ENCODE measurements at places on chromosomes 7 and 10.
A peak's percentile ranks its signal among the peaks of the same experiment; 100 is the strongest.

DNA sequence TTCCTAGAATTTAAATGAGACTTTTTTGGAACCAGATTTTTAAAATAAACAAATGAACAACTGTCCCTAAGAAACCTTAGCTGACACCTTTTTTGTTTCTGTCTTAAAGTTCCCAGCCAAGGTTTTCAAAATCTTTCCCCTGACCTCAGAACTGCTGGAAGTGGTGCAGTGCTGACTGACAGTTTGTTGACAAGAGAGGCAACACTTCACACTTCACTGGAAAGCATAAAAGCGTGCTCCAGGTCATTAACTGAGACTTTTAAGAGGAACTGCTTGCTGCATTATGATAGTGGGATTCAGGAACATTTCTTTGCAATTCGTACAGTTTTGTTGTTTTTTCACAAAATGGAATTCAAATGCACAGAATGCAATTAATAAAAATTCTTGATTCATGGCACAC lies 36.2 kb downstream of the SYPL1 start:
- DNase-seq: no peak

DNA sequence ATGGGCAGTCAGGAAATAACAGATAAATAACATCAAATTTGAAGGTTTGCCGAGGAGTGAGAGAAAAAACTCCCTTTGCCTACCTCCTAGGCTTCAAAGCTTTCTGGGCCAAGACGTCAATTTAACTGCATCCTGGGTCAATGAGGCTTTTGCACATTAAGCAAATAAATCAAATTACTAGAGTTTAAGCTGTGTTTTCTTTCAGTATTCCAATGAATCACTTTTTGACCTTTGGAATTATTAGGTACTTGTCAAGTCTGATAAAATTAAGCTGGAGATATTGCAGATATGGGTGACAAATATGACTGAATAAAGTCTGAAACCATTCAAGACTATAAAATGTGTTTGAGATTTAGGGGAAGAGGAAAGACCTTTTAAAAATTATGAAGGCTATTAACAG lies 22.2 kb downstream of the GLUD1 start:
- DNase-seq: no peak

- DNase-seq: no peak
These were observed 493.6 kb downstream of the PTPRN2 start for GRCh38 chr7:158094046-158094445.

GRCh38 chr7:137501562-137501961 lies 158.0 kb upstream of the PTN start:
- no peak for DNase-seq

DNA sequence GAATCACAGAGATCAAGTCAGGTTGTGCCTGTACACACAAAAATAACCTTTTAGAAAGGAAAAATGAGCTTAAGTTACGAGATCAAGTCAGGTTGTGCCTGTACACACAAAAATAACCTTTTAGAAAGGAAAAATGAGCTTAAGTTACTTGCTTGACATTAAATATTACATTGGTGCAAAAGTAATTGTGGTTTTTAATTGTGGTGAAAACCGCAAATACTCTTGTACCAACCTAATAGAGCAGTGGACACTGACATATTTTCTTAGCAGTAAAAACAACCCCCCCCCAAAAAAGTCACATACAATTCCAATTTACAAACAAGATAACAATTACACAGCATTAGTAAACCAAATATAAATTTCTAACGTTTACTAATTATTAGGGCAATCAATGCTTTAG lies 595.6 kb downstream of the GRM8 start:
- DNase-seq: no peak

GRCh38 chr7:142992427-142992826 lies 30.3 kb upstream of the KEL start:
- no peak for DNase-seq

GRCh38 chr10:31134311-31134952 lies 102.8 kb upstream of the ZNF438 start:
- peak; percentile 71 for DNase-seq

DNA sequence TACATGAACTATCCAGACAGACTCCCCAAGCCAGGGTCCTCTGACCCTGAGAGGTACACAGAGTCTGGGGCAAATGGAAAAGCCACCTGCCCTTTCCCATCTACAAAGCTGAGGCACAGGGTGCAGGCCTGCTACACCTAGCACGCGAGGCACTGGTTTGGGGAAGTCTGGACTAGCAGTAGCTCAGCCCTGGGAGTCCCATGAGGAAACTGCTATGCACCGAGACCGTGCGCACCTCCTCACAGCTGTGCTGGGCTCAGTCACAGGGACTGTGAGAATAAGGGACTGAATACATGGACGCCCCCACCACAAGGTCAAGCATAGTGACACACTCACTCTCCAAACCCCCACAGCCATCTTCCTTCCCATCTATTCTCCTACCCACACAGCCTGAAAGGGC lies 8.2 kb downstream of the MAT1A start:
- no peak for DNase-seq
